ENCODE measurements at places on chromosomes 1 and 21. TPM values are rescaled to one million over a fixed set of nuclear protein-coding genes. Genes with fewer than 3 reads are reported as not detected.

DNA sequence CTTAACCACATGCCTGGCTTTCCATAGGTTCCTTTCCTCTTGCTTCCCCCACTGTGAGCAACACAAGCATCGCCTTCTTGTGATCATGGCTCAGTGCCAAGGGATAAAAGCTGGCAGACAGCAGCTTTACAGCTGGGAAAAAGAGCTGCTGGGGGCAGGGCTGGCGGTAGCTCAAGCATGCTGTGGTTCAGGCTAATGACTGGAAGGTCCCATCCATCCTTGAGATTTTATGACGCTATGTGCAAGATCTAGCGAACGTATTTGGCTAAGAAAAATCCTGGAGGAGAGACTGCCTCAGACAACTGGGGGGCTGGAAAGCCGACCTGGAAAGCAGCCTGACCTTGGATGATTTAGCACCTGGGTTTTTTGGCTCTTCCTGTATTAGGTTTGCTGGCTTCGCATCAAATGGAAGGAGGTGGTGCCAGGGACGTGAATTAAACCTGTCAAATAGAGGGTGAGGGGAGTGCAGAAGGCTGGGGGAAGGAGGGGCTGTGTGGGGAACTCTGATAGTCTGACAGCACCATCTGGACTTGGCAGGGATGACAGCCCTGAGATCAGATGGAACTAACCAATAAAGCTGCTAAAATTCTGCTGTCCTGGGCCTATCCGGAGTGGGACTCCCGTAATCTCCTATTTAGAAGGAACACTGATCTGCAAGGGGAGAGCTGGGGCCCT is 34.8 kb downstream of the ZMYND12 start:
- DNase-seq: no peak

- no peak for DNase-seq
Measured at GRCh38 chr1:61182049-61182448, 99.7 kb downstream of the NFIA start.

The GUCA2A gene
- total RNA-seq: not detected

- DNase-seq: no peak
Measured at GRCh38 chr1:54173681-54174080, 20.9 kb upstream of the CDCP2 start.

GRCh38 chr1:61247051-61247825 is 164.9 kb downstream of the NFIA start:
- no peak for DNase-seq

The AK4 gene
- 21.5 TPM for total RNA-seq

The ANXA9 gene
- total RNA-seq: not detected

GRCh38 chr1:23872421-23872820 is 4.3 kb upstream of the FUCA1 start:
- no peak for DNase-seq
